Activated naive CD4-positive, alpha-beta T cell (primary cell): ENCODE measurements at places on chromosomes 7 and 10.

GRCh38 chr7:73395538-73396503 is 37.8 kb upstream of the FZD9 start:
- DNase-seq = no peak

DNA sequence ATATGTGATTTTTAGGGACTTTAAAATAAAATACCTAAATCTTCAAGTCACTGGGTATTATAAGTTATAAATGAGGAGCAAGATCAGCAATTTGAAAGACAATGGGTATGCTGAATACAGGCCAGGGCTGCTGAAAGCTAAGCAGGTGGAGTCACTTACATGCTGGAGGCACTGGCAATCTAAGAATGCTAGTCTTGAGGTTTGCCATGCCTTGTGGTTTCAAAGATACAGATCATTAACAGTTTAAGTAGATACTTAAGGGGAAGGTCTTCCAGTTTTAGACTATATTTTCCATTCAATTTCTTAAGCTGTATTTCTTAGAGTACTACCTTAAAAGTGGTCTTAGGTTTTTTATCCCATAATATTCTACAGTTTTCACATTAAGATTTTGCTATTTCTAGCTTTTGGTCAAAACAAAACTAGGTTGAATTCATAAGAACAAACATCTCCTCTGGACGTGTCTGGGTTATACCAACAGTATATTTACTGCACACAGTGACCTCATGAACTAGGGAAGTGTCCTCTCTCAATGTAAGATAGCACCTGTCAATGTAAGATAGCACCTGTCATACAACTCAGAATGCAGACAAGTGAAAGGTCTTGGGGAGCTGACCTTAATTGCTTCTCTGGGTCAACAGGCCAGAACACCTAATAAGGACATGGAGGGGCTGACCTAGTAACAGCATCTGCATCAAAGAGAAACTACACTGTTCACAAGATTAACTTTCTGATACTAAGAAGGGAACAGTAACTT is 2.0 kb downstream of the SRI start:
- DNase-seq = no peak

DNA sequence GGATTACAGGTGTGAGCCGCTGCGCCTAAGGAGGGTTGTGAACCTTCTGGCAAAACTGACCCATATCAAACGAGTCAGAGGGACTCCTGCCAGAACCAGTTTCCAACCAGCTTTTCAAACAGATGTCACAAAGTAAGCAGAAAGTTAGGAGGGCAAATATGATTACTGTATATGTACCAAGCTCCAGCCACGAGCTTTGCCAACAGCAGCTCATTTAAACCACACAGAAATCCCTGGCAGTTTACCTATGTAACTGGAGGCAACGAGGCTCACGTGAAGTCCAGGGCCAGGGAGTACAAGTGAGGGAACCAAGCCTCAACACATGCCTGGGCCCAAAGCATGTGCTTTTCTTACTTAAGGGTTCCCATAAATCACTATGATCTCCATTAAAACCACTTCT is 12.5 kb upstream of the DAGLB start:
- no peak for DNase-seq

DNA sequence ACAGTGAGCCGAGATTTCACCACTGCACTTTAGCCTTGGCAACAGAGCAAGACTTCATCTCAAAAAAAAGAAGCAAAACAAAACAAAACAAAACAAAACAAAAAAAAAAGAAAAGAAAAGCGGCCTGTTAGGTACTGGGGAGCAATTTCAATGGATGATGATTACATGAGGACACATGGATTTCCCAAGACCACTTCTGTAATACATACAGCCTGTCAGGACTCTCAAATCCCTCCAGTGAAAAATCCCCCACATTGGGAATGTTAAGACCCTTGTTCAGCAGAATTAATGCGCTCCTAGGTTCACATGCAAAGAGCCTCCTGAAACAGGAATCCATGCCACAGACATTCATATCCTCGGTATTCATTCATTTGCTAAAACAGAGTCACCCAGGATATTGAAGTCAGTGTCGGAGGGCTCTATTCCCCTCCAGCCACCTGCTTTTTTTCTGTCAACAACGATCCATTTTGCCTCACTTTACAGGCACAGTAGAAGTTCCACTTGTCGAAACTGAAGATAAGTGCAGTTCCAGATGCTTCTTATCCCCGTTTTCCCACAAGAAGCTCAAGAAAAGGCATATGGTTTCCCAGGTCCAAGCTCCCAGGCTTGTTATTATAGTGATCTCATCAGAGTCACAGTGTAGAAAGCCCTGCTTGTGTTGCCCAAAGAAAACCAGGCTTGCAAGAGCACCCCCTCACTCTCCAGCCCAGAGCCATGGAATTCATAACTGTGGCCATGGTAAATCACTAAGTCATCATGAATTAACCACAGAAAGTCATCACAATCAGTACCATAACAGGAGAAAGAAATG is 20.2 kb downstream of the SLC16A12 start:
- DNase-seq = no peak

- DNase-seq = no peak
Measured at GRCh38 chr10:100979791-100980272, 7.5 kb downstream of the MRPL43 start.

DNA sequence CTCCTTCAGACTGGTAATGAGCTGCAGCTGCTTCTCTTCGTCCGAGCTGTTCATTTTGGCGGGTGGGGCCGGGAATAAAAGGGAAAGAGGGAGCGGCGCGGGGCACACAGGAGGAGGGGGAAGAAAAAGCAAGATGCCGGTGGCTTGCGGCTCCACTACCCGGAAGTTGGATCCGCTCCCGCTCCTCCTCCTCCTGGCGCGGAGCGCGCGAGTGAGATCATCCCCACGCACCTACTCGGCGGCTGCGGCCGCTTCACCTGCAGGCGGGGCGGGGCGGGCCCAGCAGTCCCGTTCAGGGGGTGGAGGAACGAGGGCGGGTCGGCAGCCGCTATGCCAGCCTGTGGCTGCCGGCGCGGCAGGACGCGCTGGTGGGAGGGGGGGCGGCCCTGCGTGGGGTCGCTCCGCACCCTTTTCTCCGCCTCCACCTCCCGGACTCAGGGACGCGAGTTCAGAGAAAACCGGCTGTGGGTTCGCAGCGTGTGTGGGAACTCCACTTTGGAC is at the start of gene SHTN1:
Gene SHTN1, minus strand, starts transcription at position 162 of the 501 bp plus-strand sequence. Its CDS starts 108 bp downstream, at position 54.
- no peak for DNase-seq

DNA sequence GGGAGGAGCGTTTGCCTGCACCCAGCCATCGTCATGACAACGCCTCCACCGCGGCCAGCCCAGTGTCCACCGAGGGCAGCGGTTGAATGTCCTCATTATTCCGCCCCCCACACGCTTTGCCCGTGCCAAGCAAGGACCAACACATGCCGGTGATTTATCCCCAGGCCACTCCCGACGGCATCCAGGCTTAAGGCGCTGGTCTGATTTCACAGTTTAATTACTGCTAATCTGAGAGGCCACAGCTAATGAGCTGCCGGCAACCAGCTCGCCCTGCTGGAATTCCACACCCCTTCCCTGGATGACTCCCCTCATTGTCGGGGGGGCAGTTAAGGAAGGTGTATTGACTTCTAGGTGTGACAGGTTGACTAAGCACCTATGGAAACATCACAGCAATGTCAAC is 432.3 kb downstream of the DNAJB6 start:
- no peak for DNase-seq

- DNase-seq = peak; percentile 6
Measured at GRCh38 chr7:130242198-130243014, 24.3 kb upstream of the CPA2 start.
